ENCODE measurements at places on chromosomes 3 and 15.

DNA sequence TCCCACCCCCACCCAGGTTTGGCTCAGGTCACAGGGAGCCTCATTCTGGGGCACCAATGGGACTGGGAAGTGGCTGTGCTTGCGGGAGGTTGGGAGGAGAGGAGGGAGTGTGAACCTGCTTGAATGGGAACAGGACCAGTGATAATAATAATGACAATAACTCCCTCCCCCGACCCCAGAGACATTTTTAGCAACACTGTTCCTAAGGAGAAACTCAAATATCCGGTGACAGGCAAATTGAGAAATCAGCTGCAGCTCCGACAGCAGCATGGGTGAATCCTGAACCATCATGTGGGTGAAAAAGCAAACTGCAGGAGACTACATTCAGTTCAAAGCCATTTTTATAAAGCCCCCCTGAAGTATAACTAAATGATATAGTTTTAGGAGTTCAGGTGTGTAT, 11.6 kb upstream of the RPL29 start:
- no peak for DNase-seq

DNA sequence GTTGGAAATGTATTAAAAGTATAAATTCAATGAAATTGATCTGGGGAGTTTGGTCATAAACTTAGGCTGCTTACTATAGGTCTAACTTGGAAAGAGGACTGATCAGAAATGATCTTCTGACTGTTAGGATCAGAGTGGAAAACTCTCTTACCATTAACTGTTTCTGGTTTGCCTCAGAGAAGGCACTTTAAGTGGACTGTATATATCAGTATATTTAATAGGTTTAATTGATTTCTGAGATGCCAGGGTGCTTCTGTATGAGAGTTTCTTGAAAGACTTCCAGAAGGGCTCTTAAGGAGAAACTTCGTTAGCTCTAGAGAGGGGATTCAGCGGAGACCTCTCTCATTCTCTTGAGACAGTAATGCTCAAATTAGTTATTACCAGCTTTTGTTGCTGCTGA, 36.5 kb downstream of the ECT2 start:
- no peak for DNase-seq

- DNase-seq, result no peak
These were observed 20.2 kb upstream of the CORO2B start for GRCh38 chr15:68558318-68559305.

DNA sequence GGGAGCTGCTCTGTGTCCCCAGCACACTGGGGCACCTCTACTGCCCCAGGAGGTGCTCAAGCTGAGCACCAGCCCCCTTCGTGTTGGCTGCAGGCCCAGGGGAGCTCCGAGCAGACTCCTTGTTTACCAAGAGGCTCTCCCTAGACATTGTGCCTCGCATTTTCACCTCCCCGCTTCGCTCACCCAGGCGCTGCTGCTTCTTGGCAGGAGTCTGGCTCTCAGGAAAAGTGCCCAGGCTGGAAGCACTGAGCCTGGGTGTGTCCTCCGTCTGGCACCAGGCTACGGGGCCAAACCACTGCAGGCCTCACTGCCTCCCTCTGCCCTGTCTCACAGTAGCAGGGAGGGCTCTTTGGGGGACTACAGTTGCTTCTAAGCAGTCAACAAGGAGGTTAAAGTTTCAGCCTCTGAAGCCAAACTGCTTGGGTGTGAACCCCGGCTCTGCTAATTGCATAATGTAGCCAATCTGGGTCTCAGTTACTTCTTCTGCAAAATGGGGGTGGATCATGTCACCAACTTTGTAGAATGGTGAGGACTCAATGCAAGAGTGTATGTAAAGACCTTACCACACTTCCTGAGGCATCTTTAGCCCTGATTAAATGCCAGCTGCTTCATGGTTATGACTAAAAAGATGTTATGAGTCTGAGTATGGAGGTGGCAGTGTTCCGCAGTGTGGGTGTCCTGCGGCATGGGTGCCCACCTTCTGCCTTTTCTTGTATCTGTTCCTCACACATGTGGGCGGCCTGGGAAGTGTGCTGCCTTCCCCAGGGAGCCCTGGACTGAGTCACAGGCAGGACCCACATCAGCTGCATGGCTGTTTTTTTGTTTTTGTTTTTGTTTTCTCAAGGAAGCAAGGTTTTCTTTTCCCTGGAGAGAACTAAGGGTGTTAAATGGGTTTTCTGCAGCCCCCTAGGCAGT, 88.9 kb downstream of the CLSTN2 start:
- no peak for DNase-seq

- DNase-seq, result no peak
These were observed 89.0 kb downstream of the VGLL4 start for GRCh38 chr3:11554666-11555065.

DNA sequence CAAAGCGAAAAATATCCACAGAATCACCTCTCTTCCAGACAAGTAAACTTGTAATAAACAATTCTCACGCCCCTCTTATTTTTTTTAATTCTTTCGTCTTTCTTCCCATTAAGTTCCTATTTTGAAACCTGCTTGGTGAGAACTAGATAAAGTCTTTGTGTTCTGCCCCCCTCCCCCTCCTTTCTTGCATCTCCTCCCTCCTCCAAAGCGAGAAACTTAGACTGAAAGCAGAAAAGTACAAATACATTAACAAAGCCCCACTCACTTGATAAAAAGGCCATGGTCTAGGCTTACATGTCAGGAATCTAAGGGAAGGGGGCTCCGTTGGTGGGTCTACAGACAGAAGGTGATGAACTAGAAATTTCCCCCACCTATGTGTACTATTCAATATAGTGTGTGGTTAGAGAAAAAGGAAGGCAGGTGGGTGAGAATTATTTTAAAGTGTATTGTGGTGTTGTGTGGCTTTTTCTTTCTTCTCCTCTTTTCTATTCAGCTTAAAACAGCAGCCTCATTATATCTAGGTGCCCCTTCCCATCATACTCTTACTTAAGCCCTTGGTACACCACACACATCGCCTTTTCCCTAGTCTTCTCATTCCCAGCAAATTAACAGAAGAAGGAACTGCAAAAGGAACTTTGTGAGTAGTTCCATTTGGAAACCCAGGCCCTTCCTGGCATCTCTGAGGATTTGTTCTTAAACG, 215.3 kb downstream of the MEIS2 start:
- no peak for DNase-seq

GRCh38 chr3:30793740-30794139, 100.7 kb downstream of the GADL1 start:
- no peak for DNase-seq

GRCh38 chr15:38187630-38188313, 64.9 kb upstream of the SPRED1 start:
- no peak for DNase-seq

- no peak for DNase-seq
These were observed 524.7 kb downstream of the GRM7 start for GRCh38 chr3:7385635-7386034.

- no peak for DNase-seq
These were observed 37.9 kb downstream of the ACAD9 start for GRCh38 chr3:128917291-128917690.

- no peak for DNase-seq
These were observed 56.0 kb downstream of the FRMD4B start for GRCh38 chr3:69329892-69330291.

- no peak for DNase-seq
These were observed 54.1 kb upstream of the TMEM158 start for GRCh38 chr3:45280232-45280631.

DNA sequence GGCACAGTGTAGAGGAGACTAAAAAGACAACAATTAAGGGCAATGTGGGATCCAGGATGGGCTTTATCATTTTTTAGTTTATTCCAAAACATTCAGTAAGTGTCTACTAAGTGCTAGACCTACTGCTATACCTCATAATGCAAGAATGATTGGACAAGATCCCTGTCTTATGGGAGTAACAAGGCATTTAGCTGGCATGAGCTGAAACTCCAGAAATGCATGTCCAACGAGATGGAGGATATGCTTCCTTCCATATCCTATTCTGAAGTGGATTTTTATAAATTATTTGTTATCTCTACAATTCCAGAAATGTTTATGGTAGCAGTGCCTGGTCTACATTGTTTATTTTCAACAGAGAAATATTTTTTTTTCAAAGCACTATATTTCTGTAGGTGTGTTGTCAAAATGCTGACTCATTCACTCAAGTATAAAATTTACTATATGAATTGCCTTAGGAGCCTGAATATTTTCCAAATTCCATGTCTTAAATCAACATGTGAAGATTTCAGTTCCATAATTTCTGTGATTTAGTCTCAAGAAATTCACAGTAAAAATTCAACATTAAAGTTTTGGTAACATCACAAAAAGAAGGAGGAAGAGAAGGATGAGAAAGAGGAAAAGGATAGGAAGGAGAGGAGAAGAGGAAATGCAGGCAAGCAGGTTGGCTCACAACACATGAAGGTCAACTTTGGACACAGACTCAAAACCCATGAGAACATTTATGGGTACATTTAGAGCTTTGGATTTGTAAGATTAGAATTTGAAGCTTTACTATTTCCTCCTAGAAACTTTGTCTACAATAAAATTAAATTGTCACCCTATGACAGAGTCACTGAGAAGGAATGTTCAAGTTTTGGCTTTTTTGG, 88.6 kb downstream of the P3H2 start:
- DNase-seq, result no peak

DNA sequence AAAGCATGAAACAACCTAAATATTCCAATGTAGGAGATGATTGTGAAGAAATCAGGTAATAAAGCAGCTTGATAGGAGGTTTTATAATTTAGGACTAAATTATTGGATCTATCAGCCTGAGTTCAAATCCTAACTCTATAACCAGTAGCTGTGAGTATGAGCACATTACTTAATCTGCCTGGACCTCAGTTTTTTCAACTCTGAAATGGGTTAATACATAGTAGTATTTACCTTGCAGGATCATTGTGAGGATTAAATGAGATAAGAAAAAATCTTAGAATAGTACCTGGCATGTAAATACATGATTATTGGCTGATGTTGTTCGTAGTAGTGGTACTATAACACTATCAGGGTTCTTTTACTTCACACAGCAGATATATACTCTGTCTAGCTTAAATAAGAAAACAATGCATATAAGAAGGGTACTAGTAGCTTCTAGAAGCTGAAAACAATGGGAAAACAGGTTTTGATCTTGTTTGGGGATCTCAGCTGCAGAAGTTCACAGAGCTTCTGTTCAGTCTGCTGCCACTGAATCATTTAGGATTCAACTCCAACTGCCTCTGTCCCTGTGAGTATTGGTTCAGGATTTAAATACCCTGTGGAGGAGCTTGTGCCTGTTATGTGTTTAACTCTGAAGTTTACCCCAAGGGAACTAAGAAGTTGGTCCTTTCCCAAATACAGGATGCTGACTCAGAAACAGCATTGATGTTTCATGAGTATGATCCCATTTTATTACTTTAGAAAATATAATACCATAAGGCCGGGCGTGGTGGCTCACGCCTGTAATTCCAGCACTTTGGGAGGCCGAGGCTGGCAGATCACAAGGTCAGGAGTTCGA, 34.2 kb downstream of the KAT2B start:
- no peak for DNase-seq

DNA sequence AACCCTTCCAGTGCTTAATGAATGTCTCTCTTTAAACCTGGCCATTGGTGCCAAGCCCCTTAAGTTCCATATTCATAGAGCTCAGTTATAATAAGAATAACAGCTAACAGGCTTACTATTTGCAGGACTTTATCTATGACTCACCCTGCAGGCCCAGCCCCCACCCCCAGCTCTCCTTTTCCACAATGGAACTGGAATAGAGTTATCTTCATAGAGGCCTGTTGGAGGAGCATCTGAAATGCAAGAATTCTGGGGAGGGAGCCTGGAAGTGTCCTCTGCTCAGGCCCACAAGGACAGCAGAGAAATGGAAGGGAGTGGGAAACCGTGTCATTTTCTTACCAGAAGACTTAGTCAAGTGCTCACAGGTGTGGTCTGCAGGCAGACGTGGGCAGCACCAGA, 52.8 kb downstream of the SEMA5B start:
- DNase-seq, result no peak

DNA sequence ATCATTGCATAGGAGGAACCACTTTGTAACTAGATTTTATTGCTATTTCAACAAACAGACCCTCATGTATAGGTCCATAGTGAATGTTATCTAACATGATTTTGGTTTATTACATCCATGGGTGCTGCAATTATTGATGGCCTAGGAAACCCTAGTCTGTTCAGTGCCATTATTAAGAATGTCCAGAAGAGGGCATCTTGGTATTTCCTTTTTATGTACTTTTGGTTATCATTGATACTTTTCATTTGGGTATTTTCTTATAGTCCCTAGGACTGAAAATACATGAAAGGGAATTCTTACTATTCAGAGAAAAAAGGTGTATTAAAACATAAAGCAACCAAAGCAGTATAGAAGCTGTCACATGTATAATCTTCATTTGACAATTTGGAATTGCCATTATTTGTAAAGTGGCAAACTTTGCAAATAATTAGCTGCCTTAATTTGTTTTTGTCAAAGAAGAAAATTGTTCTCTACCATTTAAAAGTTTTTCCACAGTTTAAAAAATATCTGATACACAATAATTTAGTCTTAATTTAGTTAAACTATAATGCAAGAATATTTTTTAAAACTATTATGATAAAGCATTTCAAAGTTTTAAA, 48.7 kb downstream of the CNOT10 start:
- DNase-seq, result no peak

GRCh38 chr15:63190769-63191649, 1.6 kb downstream of the RAB8B start:
- no peak for DNase-seq

GRCh38 chr3:112602217-112602838, 38.6 kb downstream of the CCDC80 start:
- DNase-seq, result no peak

DNA sequence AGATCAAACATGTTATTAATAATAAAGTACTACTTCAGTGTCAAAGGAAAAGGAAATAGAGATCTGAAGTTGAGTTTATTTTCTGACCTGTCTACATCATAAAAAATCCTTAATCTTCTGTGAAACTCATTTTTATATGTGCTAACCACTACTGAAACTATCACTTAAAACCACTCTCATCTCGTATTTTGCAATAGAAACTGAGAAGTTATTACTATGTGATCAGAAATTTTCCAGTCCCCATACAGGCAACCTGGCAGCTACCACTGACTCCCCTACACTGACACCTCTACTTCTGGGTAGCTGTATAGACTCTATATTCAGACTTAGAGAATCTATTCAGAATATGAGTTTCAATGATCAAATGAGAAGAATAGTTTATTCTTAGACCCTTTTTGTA, 8.3 kb downstream of the HDGFL3 start:
- no peak for DNase-seq

GRCh38 chr3:31247850-31248562, 284.7 kb upstream of the STT3B start:
- DNase-seq, result no peak
